CD4-positive, alpha-beta T cell treated with Interleukin-17A for 1 hour (primary cell): ENCODE measurements at places on chromosomes 5 and 9.

- DNase-seq, result no peak
Measured at GRCh38 chr5:83837265-83837907, 116.7 kb upstream of the HAPLN1 start.

- DNase-seq, result no peak
Measured at GRCh38 chr5:100855937-100856430, 47.1 kb downstream of the ST8SIA4 start.

- DNase-seq, result peak; percentile 53
Measured at GRCh38 chr5:149114403-149115312, 26.6 kb upstream of the ABLIM3 start.

DNA sequence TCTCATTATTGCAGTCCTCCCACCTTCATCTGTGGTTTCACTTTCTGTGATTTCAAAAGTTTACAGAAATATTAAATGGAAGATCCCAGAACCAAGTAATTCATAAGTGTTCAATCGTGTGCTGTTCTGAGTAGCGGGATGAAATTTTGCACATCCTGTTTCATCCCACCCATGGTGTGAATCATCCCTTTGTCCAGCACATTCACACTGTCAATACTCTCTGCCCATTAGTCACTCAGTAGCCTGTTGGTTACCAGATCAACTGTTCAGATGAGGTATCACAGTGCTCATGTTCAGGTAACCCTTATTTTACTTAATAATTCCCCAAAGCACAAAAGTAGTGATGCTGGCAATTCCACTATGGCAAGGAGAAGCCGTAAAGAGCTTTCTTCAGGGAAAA is 26.8 kb downstream of the FAM81B start:
- DNase-seq, result no peak

DNA sequence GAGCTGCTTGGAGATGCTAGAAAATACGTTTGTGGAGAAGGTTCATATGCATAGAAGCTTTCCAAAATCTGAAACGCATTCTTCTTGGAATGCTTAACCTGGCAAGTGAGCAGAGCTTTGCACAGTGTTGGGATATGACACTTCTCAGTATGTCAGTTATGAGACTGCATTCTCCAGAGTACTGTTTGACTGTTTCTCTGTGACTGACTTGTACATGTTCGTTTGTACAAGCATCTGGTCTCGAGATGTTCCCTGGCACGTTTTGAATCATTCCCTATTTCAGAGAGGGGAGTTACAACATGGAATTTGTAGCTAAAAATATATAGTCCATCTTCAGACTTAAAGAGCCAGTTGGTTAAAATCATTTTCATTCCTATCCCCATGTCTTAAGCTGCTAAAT is 272.4 kb downstream of the ARRDC3 start:
- DNase-seq, result no peak

DNA sequence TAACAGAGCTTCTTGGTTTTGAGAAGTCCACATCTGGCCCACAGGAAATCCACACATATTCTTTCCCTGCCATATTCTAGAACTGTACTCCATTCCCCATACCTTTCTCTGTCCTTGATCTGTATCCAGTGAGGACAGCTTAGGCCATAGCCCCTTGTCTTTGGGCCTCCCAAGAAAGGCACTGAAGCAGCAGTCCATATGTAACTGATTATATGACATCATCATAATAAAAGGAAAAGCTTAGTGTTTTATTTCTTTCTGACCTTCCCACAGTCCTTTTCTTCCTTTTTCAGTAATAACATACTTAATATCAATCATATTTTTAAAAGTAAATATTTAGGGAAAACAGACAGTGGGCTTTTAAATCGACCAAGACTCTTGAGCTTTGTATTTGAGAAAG is 222.0 kb downstream of the EDIL3 start:
- DNase-seq, result no peak

- no peak for DNase-seq
Measured at GRCh38 chr5:179451114-179451827, 99.1 kb upstream of the RUFY1 start.

DNA sequence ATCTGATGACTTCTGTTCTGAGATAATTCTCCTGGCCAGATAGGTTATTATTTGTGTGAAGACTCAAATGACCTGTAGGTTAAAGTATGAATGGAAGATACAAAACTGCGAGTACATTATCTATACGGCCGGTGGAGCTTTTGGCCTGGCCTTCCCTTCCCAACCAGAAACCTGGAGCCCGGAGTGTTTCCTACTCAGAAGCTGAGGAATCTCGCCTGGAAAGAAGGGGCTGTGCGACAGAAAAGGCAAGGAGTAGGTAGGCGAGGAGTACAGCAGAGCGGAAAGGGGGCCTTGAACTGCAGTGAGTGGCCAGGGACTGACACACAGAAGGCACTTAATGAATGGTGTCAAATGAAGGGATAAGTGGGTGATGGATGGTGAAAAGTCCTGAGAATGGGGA is 34.6 kb downstream of the ANGPTL2 start:
- DNase-seq, result no peak
